B cell (primary cell): ENCODE measurements at places on chromosomes 6 and 20.

DNA sequence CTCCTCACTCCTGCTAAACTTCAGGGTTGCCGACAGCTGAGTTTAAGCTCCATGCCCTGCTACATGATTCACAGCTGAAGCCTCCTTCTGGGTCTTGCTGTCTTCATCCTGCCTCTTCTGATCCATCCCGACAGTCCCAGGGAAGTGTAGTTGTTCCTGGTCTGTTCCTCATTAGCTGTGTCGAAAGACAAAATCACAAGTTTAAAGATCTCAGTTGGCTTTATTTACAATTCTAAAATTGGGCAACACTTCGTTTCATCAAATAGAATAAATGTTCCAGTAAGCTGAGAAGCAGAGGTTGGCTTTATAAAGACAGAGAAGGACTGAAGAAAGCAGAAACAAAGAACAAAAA, 4.1 kb upstream of the SLC2A10 start:
- no peak for DNase-seq

- peak; percentile 52 for DNase-seq
Measured at GRCh38 chr20:32368925-32369324, 10.8 kb downstream of the ASXL1 start.

- no peak for DNase-seq
Measured at GRCh38 chr20:10902174-10902573, 228.4 kb upstream of the JAG1 start.

DNA sequence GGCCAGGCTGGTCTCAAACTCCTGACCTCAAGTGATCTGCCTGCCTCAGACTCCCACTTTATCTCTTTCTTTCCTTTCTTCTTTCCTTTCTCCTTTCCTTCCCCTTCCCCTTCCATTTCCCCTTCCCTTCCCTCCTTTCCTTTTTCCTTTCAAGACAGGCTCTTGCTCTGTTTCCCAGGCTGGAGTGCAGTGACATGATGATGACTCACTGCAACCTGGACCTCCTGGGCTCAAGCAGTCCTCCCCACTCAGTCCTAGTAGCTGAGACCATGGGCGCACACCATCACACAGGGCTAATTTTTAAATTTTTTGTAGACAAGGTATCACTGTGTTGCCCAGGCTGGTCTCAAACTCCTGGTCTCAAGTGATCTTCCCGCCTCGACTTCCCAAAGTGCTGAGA, 377.6 kb upstream of the ZFP64 start:
- no peak for DNase-seq

DNA sequence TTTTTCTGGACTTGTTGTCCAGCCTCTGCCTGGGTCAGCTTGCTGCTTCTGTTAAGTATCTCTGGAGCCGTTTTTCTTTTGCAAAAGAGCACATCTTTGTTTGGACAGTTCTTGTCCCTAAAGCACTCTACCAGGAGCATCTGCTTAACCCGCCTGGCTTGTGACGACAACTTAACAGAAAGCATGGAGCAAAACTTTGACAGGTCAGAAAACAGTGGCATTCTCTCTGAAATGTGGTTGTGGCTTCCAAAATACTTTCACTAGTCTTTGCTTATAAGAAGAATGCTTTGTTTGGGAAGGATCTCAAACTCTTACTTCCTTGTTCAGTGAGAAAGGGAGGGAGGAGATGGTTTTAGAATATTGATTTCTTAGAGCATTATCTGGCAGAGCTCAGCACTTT, 47.6 kb downstream of the CD109 start:
- DNase-seq, result no peak

- DNase-seq, result no peak
Measured at GRCh38 chr20:63317601-63318291, 24.8 kb downstream of the COL20A1 start.

GRCh38 chr6:4603291-4603690, 172.9 kb upstream of the CDYL start:
- DNase-seq, result no peak

- DNase-seq, result no peak
Measured at GRCh38 chr6:163175301-163175700, 239.2 kb upstream of the QKI start.

DNA sequence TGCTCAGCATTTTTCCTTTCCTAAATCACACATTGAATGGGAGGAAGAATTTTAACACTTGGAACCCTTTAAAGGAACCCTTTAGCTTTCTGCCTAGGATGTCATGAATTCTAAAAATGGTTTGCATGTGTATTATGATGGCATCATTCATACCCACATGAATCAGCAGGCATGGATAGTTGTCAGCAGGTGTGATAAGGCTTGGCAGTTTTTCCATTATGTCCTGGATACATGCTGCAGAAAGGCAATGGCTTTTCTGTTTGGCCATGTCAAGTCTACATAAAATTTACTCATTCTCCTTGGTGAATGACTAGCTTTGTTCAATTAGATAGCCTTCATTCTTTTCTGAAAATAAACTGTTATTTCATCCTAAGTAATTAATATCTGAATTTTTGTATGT, 353.7 kb downstream of the GRIK2 start:
- DNase-seq, result no peak

- peak; percentile 16 for DNase-seq
Measured at GRCh38 chr20:50286609-50287008, 96.0 kb downstream of the CEBPB start.

DNA sequence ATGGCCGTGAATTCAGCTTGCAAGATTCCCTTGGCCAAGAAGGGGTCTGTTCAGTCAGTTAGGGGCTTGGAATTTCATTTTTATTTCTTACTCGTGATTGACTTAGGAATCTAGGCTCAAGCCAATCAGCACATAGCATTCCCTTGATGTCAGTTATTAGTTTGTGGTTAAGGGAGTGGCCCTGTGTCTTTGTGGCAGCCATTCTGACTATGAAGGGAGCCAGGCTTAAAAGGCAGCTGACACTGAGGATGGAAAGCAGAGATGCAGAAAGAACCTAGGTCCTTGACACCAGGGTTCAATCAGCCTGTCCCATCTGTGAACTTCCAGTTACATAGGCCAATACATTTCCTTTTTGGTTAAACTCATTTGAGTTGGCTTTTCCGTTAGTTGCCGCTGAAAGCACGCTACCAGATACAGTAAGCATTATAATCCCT, 48.1 kb downstream of the MCUR1 start:
- no peak for DNase-seq

GRCh38 chr6:25369036-25369432, 89.9 kb downstream of the CARMIL1 start:
- no peak for DNase-seq

DNA sequence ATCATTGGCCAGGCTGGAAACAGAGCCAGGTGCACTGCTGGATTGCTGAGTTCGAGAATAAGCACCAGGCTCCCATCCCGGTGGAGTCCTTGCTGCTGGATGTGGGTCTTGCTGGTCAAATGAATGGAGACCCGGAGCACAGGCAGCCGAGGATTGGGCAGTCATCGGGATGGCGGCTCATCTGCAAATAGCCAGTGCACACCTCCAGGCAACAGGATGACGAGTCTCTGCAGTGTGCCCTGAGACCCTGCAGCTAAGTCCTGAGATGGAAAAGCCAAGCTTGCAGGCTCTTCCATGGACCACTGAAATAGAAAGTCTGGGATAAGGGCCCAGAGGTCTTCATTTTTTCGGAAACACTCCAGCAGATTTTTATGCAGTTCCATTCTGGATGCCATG, 143.5 kb downstream of the WDR27 start:
- no peak for DNase-seq

DNA sequence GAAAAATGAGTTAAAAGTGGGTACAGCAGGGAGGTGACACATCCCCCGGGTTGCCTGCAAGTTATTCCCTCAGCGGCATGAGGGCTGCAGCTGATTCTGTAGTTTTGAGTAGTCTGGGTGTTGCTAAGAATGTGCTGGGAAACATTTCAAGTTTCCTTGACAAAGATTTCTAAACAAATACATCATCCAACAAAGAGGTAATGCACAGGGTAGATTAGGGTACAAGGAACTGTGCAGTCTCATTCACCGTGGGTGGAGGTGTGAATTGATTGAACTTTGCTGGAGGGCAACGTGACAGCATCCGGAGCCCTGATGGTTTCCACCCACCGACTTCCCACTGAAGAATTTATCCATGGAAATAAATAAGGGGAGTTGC, 21.8 kb downstream of the CASS4 start:
- DNase-seq, result no peak

DNA sequence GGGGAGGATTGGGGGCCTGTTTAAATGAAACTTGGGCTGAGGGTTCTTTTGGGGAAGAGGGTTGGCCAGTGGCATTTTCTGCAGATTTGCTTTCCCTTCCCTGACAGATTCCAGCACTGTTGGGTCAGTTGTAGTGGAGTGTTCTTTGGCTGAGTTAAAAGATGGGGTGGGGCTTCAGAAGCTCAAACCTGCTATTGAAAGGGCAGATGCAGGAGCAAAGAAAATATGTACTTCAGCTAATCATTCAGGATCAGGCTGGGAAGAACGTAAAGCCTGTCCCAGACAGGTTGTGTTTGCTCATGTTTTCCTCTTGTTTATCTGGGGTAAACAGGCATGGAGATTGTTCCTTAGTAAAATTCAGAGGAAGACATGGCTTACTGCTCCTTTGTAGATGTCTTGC, 2.5 kb downstream of the SASH1 start:
- no peak for DNase-seq

- peak; percentile 39 for DNase-seq
Measured at GRCh38 chr20:58938541-58938940, 42.5 kb upstream of the NELFCD start.

GRCh38 chr20:61949714-61950640, 115.7 kb downstream of the TAF4 start:
- no peak for DNase-seq
